AG09309 (cell line): ENCODE measurements at places on chromosomes 5 and 9.

DNA sequence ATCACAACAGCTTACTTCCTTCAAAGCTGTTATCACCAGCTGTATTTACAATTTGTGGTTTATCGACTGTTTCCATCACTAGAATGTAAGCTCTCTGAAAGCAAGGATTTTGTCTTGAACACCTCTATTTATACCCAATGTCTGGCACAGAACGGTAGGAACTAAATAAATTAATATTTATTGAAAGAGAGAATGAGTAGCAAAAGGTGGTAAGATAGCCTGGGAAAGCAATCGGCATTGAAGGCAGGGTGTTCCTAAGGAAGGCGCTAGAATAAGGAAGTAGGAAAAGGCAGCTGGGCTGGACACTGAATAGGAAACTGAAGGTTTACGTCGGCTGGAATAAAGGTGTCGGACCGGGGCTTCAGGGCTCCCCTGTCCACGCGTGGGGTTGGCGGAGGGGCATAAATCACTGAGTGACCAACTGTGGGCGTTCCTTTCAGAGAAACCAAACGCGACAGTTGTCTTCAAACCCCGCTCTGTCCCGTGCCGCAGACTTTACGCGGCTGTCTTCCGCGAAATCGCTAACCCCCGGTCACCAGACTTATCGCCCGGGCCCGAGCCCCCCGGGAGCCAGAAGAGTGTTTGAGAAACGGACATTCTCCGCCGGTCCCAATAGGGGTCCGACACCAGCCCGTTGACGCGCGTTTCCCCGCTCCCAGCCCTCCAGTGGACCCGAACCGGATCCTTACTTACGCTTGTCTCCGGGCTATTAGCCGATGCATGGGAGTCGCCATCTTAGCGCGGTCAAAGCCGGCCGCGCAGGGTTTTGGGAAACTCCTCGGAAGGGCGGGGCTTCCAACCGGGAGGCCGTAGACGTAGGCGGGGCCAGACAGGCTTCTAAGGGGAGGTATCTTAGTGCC, at the start of gene ZCCHC10:
ZCCHC10 (minus strand) TSS at position 746 of the 860 bp plus-strand sequence; CDS start at position 734, 12 bp downstream.
- peak; percentile 48 for DNase-seq

- DNase-seq, result no peak
Measured at GRCh38 chr5:132411304-132412013, 41.9 kb downstream of the SLC22A5 start.

GRCh38 chr9:37839496-37840461, 39.2 kb downstream of the DCAF10 start:
- DNase-seq, result no peak

DNA sequence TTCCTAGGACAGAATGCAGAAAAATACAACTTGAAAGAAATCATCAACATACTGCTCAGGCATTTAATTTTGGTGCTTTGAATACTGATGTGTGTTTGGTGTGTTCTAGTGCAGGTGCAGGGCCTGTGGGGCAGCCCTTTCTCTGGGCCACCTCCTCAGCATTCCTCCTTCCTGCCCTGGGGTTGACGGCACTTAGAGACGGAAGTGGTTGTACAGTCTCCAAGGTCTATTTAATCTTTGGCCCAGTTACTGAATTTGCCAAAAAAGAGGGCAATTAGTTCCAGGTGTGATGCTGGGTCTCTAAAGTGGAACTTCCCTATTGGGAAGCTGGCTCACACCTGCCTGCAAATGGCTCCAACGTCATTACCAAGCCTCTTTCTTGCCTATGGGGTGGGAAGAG, 269.0 kb downstream of the SH3GL2 start:
- DNase-seq, result no peak

DNA sequence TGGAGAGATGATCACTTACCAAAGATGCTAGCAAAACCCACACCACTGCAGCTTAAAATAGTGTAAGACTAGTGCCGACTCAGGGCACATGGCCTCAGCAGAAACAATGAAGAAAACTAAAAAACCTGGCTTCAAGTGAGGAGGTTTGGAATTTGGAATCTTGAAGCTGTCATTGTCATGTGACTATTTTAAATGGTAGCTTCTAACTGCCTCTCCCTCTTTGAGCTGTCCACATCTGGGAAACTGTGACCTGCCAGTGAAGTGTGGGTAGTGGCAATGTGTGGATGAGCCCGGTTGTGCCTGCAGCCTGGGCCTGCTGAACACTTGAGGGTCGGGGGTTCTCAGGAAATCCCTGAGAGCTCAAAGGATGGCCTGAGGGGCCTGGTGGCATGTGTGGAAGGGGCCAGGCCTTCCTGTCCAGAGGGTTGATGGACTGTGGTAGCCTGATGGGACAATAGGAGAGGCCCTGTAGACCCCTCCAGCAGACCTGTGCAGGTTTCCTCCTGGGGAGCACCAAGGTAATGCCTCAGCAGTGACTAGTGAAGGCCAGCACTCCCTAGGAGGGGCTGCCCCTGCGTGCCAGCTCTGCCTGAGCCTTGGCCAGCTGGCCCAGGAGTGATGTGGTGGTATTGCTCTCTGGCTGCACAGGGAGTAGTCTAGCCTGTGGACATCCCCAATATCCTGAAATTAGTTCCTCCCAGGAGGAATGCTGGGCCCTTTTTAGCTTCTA, 13.6 kb downstream of the USP20 start:
- no peak for DNase-seq

GRCh38 chr9:14945351-14945750, 35.1 kb upstream of the FREM1 start:
- no peak for DNase-seq

- DNase-seq, result no peak
Measured at GRCh38 chr9:126699401-126699881, 85.7 kb downstream of the LMX1B start.

- no peak for DNase-seq
Measured at GRCh38 chr5:37015795-37016666, 139.5 kb downstream of the NIPBL start.

DNA sequence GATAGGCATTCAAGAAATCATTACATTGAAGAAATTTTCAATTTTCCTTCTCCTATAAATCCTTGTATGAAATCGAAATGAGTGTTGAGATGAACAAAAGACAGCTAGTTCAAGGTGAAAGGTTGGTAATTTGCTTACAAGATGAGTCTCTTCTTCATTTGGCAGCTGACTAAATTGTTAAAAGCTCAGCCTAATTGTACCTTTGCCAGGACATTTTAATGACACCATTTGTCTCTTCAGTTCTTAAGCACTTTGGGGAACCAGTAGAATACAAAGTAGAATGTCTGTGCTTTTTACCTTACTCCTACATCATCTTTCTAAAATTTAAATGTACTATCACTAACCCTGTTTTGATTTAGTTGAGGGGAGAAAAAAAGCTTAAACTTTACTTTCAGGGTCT, 59.4 kb downstream of the GRAMD2B start:
- DNase-seq, result no peak

DNA sequence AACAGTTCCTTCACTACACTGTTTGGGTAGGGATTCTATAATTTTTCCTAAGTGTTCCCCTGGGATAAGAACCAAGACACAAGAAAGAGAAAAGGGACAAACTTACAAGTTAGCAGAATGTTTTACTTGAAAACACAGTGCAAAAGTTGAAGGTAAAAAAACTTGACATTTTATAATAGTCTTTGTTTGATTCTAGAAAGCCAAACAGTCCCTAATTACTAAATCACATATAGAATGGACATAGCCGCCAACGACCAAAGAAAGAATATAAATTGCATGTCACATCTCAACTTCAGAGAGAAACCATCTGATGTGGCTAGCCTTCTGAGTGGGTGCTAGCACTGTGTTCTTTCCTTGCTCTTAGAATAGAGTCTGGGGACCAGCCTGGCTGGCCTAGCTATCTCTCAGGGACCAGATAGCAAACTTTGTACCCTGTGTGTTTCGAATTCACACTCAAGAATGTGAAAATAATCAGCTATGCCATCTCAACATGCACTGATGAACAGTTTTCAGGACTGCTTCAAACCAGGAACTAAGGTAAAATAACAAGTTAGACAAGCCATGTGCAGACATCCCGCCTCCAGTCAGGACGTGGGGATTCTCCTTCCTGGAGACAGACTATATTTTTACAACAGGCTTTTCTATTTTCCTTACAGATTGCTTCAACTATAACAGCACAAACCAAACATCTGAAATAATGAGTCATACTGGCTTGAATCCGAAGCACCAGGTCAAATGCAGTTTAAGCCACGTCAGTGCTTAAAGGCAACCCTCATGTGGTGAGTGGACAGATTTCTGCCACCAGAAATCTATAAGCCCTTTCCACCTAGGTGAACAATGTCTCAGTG, 53.7 kb downstream of the LHFPL2 start:
- peak; percentile 96 for DNase-seq

GRCh38 chr5:142961440-142962173, 191.4 kb downstream of the ARHGAP26 start:
- DNase-seq, result no peak

- peak; percentile 80 for DNase-seq
Measured at GRCh38 chr5:56211298-56211865, 21.7 kb downstream of the ANKRD55 start.
